ENCODE measurements at places on chromosomes 12 and 14. TPM values are rescaled to one million over a fixed set of nuclear protein-coding genes. Genes with fewer than 3 reads are reported as not detected.

Gene NDRG2
- total RNA-seq = 302 TPM

Gene DIO3
- 0.76 TPM for total RNA-seq

Gene FGF6
- not detected for total RNA-seq

Gene GDF11
- 1.9 TPM for total RNA-seq

Gene CABP1
- total RNA-seq = not detected

Gene LMNTD1
- not detected for total RNA-seq

Gene RNASE3
- not detected for total RNA-seq

Gene SGPP1
- total RNA-seq = 5.4 TPM
